Left ventricle myocardium inferior (tissue), 1 donor: ENCODE measurements at places on chromosomes 7 and 10. TPM values are rescaled to one million over a fixed set of nuclear protein-coding genes. Genes with fewer than 3 reads are reported as not detected.

GRCh38 chr7:140732416-140732815 lies 35.9 kb downstream of the NDUFB2 start:
- no peak for DNase-seq

DNA sequence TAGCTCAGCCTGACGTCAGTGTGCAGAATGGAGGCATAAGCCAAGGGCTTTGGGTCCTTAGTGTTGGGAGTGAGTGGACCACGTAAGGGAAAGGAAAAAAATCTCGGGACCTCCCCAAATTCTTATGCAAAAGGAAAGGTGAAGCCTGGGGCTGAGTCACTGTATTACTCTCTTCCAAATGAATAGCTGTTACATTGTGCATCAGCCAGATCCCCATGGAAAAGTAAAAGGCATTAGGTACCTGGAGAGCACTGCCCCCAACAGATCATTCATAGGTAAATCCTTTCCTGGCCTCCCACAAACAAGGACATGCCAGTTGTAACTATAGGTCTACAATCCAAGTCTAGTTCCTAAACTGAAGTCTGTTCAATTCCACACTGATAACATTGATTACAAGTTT lies 170.5 kb downstream of the C1GALT1 start:
- DNase-seq: no peak

- DNase-seq: peak; percentile 64
Observed at GRCh38 chr10:80046629-80047441, 31.6 kb upstream of the TMEM254 start.

Gene HOGA1
- 47.1 TPM for total RNA-seq

GRCh38 chr10:84613336-84614021 lies 285.1 kb downstream of the CCSER2 start:
- no peak for DNase-seq

GRCh38 chr10:33209802-33210201 lies 124.7 kb downstream of the NRP1 start:
- DNase-seq: no peak

DNA sequence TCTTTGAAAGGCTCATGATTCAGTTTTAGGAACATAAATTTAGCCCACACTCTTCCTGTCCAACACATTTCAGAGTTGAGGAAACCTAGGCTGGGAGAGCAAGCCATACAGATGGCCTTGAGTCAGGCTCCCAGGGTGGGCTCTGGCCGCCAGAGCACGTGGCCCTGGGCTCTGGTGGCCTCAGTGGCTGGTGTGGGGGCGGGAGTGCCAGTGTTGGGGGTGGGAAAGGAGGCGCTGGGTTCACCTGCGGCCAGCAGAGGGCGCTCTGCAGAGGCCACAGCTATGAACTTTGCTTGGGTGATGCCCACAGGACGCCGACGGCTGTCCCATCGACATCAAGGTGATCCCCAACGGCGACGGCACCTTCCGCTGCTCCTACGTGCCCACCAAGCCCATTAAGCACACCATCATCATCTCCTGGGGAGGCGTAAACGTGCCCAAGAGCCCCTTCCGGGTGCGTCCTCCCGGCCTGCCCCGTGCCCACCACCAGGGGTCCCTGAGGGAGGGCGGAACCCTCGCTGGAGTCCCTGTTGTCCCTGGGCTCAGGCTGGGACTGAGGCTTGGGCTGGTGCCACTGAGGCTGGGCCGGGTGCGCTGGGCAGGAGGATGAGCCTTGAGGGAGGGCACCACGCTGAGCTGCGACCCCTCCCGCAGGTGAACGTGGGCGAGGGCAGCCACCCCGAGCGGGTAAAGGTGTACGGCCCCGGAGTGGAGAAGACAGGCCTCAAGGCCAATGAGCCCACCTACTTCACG lies 11.9 kb downstream of the FLNC start:
- DNase-seq: peak; percentile 54

Gene EGR2
- total RNA-seq: 0.52 TPM

DNA sequence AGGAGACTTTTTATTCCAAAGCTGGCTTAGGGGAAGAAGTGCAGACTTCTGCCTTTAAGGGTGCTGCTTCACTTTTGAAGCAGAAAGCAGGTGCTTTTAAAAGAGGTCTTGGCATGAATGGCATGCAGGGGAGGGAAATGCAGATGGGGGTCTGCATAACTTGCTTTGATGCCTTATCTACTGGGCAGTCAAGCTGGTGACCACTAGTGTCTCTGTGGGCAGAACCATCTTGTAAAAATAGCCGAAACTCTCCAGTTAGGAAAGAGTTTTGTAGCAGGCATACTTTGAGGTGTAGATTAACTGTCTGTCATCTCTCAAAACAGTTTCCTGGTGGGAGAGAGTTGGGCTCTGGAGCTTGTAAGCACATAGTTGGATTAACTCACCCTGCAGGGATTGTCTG lies 9.9 kb upstream of the CTNNA3 start:
- DNase-seq: no peak

GRCh38 chr10:15539262-15539661 lies 168.2 kb upstream of the FAM171A1 start:
- DNase-seq: no peak

Gene LEP
- total RNA-seq: 0.14 TPM

- no peak for DNase-seq
Observed at GRCh38 chr7:110157631-110158362, 933.1 kb upstream of the LRRN3 start.

Gene SLC16A9
- 1.1 TPM for total RNA-seq

GRCh38 chr7:17690030-17690429 lies 250.3 kb downstream of the SNX13 start:
- no peak for DNase-seq

Gene CHN2
- total RNA-seq: 36.1 TPM

DNA sequence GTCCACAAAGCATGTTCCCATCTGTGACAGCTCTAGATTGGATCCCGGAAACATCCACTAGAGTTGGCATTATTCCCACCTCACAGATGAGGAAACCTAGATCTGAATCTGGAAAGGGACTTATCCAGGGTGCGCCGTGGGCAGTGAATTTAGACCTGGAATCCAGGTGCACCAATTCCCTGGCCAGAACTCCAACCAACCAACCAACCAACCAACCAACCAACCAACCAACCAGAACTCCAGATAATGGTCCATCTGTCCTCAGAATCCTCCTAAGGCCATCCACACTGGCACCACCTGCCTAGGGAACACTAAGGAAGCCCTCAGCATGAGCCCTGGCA lies 42.0 kb upstream of the ZMIZ1 start:
- DNase-seq: no peak

DNA sequence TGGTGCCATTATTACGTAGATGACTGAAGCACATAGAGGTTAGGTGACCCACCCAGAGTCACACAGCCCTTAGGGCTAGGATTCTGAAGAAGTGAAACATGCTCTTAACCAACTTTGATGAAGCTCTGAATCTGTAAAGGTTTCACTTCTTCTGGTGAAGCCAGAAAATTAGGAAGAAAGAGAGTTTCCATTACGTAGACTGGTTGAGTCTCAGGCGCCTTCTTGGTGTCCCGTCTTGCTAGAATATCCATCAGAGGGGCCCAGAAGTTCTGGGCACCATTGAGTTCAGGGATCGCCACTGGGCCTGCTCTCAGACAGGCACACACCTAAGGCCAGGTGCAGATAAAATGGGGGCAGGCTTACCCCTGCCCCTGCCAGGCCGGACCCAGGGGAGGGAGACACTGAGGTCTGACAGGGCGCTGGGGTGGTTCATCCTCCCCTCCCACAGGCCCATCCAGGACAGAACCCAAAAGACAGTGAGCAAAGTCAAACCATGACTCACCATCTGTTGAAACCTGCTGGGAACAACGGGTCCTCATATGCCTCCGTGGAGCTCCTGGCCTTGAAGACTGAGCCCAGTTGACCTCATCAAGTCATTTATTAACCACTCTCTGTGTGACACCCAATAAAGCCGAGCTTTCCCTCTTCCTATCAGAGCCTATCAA lies 33.2 kb downstream of the DRGX start:
- DNase-seq: no peak

DNA sequence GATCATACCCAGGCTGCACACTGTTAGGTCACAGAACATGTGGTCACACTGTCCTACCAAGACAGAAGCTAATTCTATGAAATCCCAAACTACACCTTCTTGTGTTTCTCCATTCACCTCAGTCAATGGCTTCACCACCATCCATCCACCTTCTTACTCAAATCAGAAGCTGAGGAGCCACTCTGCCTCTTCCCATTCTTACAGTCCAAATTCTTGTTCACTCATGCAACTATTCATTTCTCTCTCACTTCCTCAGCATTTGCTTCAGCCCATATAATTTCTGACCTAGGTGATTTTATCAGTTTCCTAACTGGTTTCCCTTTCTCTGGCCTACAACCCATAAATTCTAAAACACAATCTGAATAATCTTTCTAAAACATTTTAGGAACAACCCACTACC lies 229.2 kb downstream of the LRRN3 start:
- DNase-seq: no peak

GRCh38 chr10:13685885-13686284 lies 99.1 kb downstream of the PRPF18 start:
- DNase-seq: peak; percentile 55

Gene WDFY4
- total RNA-seq: 1.5 TPM

GRCh38 chr10:47230482-47230881 lies 69.5 kb upstream of the GDF10 start:
- DNase-seq: no peak

DNA sequence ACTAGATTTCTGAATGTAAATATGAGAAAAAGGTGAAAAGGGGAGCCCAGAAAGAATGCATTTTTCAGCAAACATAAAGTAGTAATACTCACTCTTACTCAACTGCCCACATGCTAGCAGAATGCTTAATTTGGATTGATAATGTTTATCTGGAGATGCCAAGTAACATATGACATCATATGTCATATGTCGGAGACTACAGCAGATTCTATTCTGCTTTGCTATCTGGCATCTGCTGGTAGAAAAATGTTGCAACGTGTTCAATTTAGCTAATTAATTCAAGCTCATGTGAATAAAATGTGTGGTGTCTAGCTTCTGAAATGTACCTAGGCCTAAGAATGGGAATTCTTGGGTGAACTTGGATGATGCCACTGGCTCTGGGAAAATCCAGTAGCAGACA lies 4.5 kb downstream of the BBIP1 start:
- no peak for DNase-seq

Gene NEUROD6
- total RNA-seq: not detected

- no peak for DNase-seq
Observed at GRCh38 chr10:79494871-79495705, 17.2 kb upstream of the EIF5AL1 start.

GRCh38 chr7:154905146-154905545 lies 97.8 kb downstream of the PAXIP1 start:
- DNase-seq: no peak

DNA sequence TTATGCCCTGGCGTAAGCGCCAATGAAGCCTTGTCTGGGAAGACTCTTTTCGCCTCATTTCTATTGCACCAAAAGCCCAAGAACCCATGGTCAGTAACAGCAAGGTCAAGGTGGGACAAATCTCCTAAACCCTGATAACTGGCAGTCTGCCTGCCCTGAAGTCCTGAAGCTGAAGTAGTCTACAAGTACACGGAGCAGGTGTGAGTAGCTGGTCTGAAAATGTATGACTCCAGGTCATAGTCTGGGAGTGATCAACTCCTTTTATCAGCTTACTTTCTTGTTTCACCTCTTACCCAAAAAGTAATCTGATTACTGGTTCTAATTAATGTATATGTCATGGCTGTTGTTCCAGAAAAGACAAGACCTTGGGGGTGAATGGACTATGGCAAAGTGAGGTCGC lies 107.3 kb upstream of the EFCAB10 start:
- no peak for DNase-seq

GRCh38 chr7:147265528-147265927 lies 1148.9 kb downstream of the CNTNAP2 start:
- no peak for DNase-seq

DNA sequence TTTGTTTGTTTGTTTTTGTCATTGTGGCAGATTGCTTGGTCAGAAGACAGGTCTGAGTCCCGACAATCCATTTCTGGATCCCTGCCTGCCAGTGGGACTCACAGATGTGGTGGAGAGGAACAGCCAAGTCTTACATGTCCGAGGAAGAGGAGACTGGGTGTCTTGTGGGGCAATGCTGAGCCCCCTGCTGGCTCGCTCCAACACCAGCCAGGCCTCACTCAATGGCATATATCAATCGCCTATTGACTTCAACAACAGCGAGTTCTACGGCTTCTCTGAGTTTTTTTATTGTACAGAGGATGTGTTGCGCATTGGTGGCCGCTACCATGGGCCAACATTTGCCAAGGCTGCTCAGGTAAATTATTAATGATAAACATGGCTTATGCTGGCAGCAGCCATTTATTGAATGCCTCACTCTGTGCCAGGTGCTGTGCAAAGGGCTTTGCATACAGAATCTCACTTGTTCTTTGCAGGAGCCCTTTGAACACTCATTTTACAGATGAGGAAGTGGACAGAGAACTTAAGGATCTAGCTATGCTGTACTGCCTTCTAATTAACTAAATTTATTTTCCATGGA lies 33.3 kb downstream of the COX15 start:
- DNase-seq: no peak

DNA sequence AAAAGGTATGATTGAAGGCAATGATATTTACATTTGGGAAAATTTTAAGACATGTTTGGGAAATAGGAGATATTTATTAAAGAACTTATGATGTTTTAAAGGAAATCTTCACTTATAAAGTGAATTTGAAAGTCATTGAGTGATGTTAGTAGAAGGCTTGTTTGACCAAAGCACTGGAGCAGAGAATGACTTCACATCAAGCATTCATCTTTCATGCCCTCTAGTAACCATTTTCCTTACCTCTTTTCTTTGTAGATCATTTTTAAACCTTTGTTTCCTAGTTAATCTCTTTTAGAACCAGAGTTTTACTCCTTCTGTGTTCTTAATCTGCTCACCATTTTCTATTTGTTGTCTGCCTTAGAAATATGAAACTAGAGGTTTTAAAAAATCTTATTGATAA lies 111.3 kb upstream of the FOXP2 start:
- DNase-seq: no peak

Gene ZNF746
- total RNA-seq: 7.4 TPM

GRCh38 chr10:10368951-10369576 lies 648.6 kb upstream of the CELF2 start:
- DNase-seq: no peak
